ENCODE measurements at places on chromosomes 6 and 20.

DNA sequence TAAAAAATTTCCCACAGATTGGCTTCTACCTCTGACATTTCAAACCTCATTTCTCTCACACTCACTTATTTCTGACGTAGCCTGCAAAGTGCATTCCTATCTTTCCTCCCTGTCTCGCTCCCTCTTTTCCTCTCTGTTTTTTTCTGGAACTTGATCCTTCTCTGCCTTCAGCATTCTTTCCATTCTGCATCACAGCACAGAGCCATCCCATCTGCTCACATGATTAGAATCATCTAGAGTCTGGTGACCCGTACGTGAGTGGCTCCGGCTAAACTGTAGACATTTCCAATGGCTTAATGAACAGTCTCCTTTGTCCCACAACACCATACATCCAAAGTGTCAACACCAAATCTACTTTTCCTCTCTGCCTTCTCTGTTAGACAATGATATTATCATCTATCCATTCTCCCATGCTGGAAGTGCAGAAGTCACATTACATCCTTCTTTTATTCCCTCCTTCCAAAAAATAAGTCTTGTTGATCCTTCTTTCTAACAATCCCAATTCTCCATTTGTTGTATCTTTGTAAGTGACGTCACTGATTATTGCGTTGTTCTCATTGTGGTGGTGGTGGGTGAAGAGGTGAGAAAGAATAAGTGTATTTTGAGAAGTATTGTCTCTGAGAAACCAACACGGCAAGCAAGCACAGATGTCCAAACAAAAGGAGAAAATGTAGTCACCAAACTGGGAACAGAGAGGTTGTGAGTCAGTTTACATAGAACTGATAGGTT lies 41.6 kb downstream of the OPRM1 start:
- no peak for DNase-seq

- no peak for DNase-seq
Measured at GRCh38 chr6:42769836-42770235, 12.0 kb upstream of the BICRAL start.

DNA sequence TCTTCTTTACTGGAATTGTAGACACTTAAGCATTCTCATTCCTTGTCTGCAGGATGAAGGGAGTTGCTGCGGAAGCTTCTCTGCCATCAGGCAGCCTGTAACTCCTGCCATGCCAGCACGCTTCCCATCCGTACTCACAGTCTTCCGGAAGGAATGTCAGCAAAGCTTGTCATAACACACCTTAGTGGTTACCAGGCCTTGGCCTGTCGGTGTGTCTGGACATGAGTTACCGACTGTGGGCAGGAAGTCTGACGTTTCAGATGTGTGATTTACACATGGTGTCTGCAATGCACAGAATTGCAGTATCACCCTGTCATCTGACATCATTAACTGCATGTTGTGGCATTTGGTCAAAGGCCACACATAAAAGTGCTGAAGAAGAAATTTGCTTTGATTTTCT lies 102.2 kb downstream of the SLC24A3 start:
- DNase-seq, result no peak

- DNase-seq, result no peak
Measured at GRCh38 chr6:114267897-114268296, 74.9 kb downstream of the HS3ST5 start.

GRCh38 chr6:125550892-125551291 lies 198.5 kb upstream of the HEY2 start:
- no peak for DNase-seq

- no peak for DNase-seq
Measured at GRCh38 chr6:52577778-52578463, 1.1 kb upstream of the TRAM2 start.

- DNase-seq, result no peak
Measured at GRCh38 chr6:113825781-113826180, 31.4 kb upstream of the MARCKS start.

DNA sequence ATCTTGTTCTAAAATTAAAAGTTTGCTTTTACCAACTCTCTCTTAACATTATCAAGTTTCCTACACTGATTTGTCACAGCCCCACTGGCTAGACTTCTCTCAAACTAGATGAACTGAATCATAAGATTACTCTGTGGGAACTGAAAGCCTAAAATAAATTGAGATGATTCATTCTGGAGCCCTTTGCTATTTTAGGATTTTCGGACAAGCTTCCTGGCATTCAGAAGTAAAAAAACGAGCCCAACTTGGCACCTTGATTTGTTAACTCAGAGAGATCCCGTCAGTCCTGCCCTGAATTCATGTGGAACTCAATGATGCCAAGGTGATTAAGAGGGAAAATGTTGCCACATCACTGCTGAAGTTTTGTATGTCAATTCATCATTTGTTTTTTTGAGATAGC lies 122.0 kb upstream of the NRSN1 start:
- DNase-seq, result no peak

- DNase-seq, result no peak
Measured at GRCh38 chr20:40843251-40843650, 154.2 kb upstream of the MAFB start.

DNA sequence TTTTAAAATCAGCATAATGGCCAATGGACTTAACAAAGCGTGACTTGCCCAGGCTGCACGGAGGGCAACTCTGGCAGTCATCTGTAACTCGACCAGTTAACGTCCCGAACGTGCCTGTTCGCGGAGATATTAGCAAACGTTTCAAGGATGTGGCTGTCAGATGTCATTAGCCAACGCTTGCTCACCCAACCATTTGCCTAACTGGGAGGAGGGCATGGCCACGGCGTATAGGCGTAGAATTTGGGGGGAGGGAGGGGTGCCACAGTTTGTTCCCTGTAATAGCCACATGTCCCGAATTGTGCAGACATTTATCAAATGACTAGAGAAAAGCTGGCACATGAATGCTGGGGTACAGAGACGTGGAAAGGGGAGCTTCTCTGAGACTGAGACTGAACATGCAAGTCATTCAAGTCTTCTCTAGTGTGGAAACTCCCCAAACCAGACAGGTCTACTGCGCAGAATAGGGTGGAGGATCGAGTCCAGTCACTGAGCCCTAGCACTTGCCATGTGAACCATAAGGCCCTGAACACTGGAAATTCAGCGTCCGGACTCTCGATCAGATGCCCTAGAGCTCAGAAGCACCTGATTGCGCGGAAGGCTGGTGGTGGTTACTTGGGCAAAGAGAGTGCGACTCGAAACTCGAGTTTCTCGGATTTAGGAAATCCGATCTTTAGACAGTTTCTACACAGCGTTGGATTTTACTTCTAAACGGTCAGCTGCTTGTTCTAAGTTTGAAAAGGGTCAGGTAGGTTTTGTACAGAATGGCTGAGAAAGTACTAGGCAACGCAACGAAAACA lies 32.6 kb downstream of the TFAP2B start:
- no peak for DNase-seq

DNA sequence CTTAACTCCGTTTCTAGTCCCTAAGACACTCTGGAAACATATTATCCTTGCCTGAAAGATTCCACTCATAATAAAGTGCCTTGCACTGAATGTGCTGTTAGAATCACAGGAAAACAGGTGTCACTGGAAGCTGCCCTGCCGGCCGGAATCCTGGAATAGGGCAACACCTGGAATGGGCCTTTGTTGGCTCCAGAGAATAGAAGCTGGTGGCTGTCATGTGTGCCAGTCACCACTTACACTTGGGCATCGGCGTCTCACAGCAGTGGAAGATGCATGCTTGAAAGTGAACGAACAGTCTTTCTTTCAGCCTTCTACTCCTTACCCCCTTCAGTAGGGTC lies 90.8 kb upstream of the AFDN start:
- no peak for DNase-seq

DNA sequence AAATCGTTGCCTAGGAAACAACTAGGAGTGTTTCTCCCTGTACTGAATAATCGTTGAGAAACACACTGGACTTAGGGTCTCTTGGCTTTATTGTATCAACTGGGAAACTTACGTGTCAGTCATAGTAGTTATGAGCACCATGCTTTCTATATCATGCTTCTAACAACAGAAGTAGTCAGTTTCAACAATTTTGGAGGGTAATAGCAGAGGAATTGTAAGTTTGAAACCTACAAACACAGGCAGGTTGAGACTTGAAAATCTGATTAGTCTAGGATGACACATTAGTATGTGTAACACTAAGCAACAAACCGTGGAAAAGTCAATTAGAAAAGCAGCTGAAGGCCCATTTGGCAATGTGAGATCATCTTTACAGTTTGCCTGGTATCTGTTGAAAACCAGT lies 43.9 kb upstream of the FABP7 start:
- no peak for DNase-seq

DNA sequence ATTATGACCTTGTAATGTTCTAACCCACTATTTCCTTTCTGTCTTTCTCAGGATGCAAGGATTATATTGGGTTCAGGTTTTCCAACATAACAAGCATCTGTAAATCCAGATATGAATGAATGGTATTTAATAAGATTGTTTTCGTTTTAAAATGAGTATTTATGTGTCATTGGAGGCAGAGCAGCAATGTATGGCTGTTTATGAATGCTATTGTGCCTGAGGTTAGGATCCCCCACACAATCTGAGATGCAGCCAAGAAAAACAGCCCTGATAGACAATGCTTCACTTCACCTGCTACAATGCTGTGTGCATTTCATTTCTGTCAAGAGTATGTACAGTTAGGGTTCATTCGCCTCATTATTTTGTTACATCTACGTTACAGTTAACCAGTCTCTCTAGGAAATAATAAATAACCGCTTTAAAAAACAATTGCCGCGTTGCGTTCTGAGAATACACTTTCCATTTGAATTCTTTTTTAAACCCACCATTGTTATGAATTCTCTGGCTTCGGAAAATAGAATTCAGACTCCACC lies 19.6 kb downstream of the TFAP2A start:
- DNase-seq, result no peak

- DNase-seq, result no peak
Measured at GRCh38 chr6:95266537-95267258, 310.6 kb upstream of the MANEA start.

GRCh38 chr6:69594405-69594804 lies 202.4 kb downstream of the LMBRD1 start:
- DNase-seq, result no peak

- no peak for DNase-seq
Measured at GRCh38 chr20:14700639-14700960, 363.2 kb upstream of the FLRT3 start.

GRCh38 chr6:3231247-3232016 lies 4.0 kb upstream of the TUBB2B start:
- no peak for DNase-seq

DNA sequence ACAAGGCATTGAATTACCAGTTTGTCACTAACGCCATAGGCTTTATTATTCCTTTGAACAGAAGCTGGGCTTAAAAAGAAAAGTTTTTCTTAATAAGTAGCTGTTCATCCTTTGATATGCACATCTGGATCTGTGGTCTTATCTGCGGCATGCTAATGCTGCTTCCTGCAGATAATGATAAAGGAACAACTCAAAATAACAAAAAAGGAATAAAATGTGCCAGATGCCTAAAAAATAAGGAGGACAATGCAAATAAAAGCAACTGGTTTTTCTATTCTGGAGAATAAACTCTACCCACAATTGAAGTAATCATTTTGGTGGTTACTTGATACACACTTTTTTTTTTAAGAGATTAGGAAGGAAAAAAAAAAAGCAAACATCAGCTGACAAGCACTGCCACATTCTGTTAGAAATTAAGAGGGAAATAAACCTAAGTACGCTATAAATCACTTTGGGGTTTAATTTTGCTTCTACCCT lies 156.8 kb upstream of the SALL4 start:
- no peak for DNase-seq

- DNase-seq, result no peak
Measured at GRCh38 chr20:14723614-14724013, 386.2 kb upstream of the FLRT3 start.

DNA sequence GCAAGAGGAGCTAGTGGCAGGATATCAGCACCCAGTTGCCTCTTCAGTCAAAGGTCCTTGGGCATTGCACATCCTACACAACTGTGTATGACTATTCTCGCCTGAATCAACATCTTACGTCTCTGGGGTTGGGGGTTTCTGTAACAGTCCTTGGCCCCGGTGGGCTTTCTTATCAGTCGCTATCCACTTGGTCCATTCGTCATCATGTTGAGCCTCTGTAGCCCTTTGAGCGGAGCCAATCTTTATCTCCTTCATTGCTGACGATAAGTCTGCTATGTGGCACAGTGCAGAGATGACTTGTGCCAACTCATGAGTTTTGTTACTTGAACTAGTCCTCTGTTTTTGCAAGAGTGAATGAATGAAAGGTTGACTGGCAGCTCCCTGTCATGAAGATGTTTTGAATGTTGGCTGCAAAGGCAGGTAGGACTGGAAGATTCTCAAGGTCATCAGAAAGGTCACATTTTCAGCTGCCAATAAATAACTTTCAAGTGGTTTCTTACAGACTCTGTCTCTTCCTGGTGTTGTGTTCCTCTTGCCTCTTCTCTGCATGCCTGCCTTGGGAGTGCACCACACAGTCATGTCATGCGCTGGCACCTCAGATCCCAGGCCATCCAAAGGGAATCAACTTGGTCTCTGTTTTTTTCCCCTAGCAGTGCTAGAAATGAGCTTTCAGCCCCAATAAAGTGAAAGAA lies 238.9 kb downstream of the SLC24A3 start:
- no peak for DNase-seq

DNA sequence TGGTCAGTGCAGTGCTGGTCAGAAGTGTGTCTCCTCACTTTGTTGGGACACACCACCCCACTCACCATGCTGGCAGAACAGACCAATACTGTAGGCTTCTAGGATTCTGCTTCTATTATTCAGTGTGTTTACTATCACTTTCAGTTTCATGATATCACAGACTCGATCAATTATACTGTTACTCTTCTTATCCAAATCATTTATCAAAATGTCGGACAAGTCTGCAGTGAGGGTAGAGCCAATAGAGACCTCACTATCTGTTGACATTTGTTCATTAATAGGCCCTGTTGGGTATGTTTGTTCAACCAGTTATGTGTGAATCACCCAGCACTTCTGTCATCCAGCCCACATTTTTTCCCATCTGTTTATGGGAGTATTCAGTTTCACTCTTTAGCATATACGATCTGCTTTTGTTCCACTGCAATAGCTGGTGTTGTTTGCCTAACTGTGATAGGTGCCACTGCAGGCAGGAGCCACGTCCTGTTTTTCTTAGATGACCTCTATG lies 140.1 kb downstream of the NRN1 start:
- DNase-seq, result no peak

GRCh38 chr6:162963861-162964260 lies 236.1 kb downstream of the PACRG start:
- no peak for DNase-seq

- DNase-seq, result no peak
Measured at GRCh38 chr6:129236001-129236517, 353.1 kb downstream of the LAMA2 start.

All from stimulated activated CD4-positive, alpha-beta T cell treated with anti-CD3 and anti-CD28 coated beads, TNF-alpha, amount 100 ng/mL, for 1 hour (primary cell).